Activated CD8-positive, alpha-beta memory T cell treated with anti-CD3 and anti-CD28 coated beads for 24 hours (primary cell): ENCODE measurements at places on chromosomes 6 and 20.

DNA sequence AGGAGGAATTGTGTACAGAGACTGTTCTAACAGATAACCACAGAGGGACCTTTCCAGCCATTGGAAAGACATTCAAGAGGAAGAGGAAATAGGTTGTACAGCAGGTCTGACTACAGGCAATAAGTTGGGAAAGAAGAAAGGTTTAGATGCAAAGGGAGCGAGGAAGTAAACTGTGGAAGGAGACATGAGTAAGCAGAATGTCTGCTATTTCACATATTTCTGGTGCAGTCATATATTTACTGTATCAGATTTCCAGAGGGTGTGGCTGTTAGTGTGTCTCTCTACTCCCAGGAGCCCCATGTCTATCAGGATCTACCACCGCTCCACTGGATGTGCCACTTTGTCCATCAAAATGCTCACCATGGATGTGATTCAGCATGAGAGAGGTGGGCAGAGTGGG, 25.9 kb downstream of the MRS2 start:
- DNase-seq, result no peak

- DNase-seq, result no peak
Observed at GRCh38 chr6:163347021-163347446, 67.5 kb upstream of the QKI start.

- DNase-seq, result no peak
Observed at GRCh38 chr6:168735268-168735949, 294.4 kb downstream of the SMOC2 start.

DNA sequence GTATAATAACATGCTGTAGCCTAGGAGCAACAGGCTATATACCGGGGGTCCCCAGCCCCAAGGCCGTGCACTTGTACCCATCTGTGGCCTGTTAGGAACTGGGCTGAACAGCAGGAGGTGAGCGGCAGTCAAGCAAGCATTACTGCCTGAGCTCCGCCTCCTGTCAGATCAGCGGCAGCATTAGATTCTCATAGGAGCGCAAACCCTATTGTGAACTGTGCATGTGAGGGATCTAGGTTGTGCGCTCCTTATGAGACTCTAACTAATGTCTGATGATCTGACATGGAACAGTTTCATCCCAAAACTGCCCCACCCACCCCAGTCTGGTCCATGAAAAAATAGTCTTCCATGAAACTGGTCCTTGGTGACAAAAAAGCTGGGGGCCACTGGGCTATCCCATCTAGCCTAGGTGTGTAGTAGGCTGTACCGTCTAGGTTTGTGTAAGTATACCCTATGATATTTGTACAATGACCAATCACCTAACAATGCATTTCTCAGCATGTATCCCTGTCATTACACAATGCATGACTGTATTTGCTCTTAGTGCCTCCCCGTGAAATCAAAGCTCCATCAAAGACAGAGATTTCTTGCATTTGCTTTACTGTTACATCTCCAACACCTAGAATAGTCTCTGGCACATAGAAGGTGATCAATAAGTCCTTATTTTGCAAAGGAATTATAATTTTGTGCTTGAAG, 30.8 kb downstream of the NHSL1 start:
- no peak for DNase-seq

GRCh38 chr6:137122612-137123011, 50.8 kb downstream of the IL22RA2 start:
- DNase-seq, result no peak

- DNase-seq, result no peak
Observed at GRCh38 chr6:31418251-31418650, 14.9 kb downstream of the MICA start.

DNA sequence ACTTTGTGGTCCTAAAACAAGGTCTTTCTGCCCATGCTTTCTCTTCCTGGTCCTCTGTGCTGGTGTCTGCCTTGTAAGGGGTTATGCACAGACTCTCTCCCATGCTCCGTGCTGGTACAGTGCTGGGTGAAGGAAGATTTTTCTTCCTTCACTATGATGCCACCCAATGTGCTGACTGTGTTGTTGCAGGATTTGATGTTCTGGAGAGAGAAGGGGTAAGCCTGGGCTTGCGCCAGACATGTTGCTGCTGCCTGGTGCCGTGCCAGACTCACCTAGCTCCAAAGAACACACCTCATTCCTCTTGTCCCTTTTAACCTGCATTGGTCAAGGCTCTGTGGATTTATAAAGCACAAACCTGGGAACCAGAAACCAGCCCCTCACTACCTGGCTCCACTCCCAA, 28.4 kb upstream of the ARMH2 start:
- no peak for DNase-seq

DNA sequence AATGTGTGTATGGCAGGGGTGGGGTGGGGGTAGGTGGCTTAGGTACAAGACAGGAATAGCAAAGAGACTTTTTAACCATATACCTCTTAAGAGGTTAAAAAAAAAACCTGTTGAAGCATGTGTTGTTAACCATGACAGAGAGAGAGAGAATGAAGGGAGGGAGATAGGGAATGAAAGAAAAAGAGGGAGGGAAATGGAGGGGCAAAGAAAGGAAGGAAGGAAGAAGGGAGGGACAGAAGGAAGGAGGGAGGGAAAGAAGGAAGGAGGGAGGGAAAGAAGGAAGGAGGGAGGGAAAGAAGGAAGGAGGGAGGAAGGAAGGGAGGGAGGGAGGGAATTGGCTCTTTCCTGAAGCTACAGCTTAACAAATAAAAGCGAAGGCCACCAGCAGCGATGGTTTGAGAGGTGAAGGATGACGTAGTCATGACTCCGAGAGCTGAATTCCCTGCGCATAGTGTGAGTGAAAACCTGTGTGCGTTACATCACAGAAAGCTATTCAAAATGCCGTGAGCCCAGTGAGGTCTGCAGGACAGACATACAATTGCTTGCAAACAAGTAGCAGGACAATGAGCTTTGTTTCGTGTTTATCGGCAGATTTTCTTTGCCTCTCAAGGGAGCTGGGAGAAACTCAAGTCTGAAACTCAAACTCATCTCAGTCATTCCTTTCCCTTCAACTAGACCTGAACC, 88.6 kb upstream of the NEDD9 start:
- no peak for DNase-seq

GRCh38 chr6:19204445-19204844, 632.7 kb upstream of the ID4 start:
- no peak for DNase-seq

DNA sequence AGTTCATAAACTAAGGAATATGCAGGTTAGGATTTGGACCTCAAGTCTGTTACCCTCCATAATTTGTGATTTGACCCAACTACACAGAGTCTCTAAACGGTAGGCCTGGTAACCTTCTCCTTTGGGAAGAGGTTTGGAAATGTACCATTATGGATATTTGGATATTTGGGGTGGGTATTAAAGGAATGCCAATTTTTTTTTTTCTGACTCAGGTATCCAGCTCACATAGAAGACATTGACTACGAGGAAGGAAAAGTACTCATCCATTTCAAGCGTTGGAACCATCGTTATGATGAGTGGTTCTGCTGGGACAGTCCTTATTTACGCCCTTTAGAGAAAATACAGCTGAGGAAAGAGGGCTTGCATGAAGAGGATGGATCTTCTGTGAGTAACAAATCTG, 70.5 kb downstream of the PHF20 start:
- no peak for DNase-seq

GRCh38 chr6:3423439-3424184, 33.2 kb downstream of the SLC22A23 start:
- DNase-seq, result no peak

- no peak for DNase-seq
Observed at GRCh38 chr6:20808439-20808838, 274.2 kb downstream of the CDKAL1 start.

DNA sequence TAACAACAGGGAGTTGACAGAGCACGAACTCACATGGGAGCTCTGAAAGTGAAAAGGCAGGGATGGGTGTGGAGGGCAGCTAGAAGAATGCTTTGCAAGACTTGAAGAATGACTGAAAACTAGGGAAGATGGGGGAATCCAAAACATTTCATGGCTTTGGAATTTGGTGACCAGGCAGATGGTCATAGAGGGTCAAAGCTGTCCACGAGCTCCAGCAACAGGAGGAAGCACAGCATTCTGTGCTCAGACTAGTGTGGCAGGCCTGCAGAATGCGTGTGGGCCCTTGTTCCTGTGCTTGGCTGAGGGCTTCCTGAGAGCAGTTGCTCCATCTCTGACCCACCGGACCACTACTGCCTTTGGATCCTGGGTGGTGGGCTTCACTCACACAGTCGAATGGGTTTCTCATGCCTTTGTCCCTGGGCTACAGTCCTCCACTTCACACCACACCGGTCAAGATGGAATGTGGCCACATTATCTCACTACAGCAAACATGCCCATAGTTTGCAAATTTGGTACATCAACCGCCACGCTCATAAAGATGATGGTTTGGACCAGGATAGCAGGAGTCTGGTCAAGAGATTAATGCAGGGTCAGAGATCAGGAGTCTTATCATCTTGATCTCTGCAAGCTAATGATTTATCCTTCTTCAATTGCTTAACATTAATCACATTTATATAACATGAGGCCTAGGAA, 100.7 kb downstream of the SGK1 start:
- DNase-seq, result no peak

DNA sequence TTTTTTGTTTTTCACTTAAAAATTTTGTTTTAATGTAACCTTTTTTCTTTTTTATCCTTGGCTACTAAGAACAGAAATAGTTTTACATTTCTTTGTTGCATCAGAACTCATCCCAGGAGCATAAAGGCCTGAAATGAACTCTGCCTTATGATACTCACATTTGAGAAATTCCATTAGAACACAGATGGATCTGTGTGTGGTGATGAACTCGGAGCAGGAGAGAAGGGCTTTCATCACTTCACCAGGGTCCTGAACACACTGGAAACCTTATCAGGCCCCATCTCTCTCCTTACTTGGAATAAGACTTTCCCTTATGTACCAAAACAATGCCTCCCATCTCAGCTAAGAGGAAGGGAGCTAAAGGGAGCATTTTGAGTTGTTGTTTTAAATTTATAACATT, 139.4 kb downstream of the PHF3 start:
- no peak for DNase-seq

DNA sequence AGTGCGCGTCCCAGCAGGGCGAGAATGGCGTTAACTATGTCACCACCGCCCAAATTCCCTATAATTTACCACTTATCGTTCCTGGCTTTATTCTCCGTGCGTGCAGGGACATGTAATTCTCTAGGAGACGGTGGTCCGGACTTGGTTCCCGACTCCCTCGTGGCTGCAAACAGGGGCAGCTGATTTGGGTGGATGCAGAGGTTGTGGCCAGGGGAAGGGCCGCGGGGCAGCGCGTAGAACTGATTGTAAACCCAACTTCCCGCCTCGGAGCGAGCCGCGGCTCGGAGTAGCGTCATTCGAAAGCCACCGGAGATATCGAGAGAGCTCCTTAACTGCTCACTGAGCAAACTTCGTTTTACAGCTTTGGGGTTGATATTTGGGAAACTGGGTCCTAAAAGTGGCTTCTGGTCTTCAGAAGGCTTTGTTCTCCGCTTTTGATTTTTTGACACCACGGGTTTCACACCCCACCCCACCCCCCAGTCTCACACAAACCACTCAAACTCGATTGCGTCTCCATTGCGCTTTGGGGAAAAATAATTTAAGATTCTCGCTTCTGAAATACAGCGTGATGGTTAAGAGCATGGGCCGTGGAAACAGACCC, 17.5 kb upstream of the ZSCAN9 start:
- no peak for DNase-seq

DNA sequence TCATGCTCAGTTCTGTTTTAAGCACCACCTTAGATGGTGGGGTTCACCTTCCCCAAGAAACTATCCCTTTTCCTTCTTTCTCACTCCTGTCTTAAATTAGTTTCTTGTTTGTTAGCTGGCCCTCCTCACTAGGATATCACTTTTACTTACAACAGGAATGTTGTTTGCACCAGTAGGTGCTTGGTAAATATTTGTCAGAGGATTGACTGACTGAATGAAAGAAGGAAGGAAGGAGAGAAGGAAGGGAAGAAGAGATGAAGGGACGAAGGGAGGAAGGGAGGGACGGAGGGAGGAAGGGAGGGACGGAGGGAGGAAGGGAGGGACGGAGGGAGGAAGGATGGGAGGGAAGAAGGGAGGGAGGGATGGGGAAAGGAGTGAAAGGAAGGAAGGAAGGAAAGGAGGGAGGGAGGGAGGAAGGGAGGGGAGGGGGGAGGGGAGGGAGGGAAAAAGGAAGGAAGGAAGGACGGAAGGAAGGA, 505 bp upstream of the KCNK15 start:
- DNase-seq, result no peak

GRCh38 chr6:5172041-5172653, 87.0 kb downstream of the PPP1R3G start:
- no peak for DNase-seq

DNA sequence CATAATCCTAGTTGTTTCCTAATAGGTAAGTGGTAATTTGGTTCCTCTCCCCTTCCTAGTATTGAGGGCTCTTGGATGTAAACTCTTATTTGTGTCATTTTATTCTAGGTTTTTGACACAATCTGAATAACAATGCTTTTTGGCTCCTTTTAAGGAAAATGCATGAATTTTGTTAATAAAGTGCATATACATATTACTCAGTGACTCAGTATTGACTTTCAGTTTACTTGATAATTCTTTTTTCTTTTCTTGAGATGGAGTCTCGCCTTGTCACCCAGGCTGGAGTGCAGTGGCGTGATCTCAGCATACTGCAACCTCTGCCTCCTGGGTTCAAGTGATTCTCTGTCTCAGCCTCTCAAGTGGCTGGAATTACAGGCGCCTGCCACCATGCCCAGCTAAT, 19.1 kb downstream of the ITCH start:
- no peak for DNase-seq

DNA sequence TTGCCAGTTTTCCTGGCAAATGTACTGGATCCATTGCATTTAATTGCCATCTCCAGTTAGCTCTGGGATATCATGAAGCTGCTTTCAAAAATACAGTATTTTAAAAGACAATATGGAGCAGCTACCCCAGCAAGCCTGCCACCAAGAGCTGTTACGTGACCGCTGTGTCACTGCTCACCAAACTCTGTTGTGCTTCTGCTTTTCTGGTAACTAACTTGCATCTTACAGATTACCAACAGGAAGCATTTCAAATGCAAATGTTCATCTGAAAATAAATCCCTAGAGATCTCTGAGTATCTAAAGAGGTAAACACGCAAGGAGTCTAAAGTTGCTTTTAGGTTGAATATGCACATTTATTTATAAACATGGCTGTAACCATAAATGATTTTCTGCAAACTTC, 1008.3 kb downstream of the KIF16B start:
- DNase-seq, result no peak

GRCh38 chr6:79157961-79158644, 76.4 kb downstream of the HMGN3 start:
- no peak for DNase-seq

- no peak for DNase-seq
Observed at GRCh38 chr6:75283907-75284631, 523 bp downstream of the TMEM30A start.

GRCh38 chr6:143843677-143843999, 500 bp downstream of the LTV1 start:
- no peak for DNase-seq

GRCh38 chr20:25389401-25389857, 1.2 kb downstream of the ABHD12 start:
- no peak for DNase-seq

- no peak for DNase-seq
Observed at GRCh38 chr6:156794546-156795354, 17.6 kb downstream of the ARID1B start.
